ENCODE measurements at places on chromosomes 11 and 22. TPM values are rescaled to one million over a fixed set of nuclear protein-coding genes. Genes with fewer than 3 reads are reported as not detected.

DNA sequence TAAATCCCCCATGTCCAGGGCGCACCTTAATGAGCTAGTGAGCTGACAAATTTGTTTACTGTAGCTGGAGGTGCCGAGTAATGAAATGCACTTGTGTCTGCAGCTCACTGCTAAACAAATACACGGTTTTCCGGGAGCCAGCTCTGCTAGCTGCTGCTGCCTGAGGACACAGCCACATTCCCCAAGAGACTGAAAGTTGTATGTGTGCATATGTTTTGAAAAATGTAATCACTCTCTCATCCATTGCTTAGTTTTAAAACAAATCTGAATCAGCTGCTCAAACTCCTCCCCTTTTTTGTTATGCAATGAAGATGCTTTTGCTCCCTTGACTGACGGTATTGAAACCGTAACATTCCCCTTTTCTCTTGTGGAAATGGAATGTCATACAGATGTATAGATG, 62.4 kb upstream of the NNMT start:
- H3K4me3 ChIP-seq: no peak overlapping the region
- no peak for DNase-seq
- no peaks in the 10 kb centered on the region for H3K4me1 ChIP-seq
- H3K27me3 ChIP-seq: peaks cover 84% of the 10 kb centered on the region
- H3K36me3 ChIP-seq: no peaks in the 10 kb centered on the region

DNA sequence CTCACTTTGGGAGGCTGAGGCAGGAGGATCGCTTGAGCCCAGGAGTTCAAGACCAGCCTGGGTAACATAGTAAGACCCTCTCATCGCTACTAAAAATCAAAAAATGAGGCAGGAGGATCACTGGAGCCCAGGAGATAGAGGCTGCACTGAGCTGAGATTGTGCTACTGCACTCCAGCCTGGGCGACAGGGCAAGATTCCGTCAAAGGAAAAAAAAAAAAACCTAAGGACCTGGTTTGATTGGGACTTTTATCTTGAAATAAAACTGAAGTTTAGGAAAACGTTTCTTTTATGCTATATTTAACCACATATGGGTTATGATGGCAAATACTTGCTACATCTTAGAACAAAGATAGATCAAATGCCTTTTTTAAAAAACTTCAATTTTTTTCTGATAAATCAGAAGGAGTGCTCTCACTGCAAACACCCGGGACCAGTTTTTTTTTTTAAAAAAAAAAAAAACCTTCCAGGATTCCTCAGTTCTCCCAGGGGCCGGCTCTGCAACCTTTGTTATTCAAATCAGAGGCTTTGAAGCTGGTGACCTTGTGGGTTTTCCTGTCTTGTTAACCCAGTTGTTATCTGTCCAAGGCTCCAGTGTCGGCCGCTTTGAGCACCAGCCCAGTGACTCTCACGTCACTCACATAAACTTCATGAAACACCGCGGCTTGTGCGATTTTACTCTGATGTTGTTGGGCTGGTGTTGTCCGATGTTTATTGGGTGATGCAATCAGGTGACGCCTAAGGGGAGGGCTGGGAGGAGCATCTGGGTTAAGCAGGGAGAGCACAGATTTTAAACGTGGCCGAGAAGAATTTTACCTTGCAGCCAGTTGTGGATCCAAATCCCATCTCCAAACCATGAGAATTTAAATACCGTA, 24.7 kb upstream of the SLC22A12 start:
- peak overlapping the region; percentile 31 for H3K4me3 ChIP-seq
- peak; percentile 92 for DNase-seq
- H3K27ac ChIP-seq: peak overlapping the region; percentile 37
- no peaks in the 10 kb centered on the region for H3K27me3 ChIP-seq

DNA sequence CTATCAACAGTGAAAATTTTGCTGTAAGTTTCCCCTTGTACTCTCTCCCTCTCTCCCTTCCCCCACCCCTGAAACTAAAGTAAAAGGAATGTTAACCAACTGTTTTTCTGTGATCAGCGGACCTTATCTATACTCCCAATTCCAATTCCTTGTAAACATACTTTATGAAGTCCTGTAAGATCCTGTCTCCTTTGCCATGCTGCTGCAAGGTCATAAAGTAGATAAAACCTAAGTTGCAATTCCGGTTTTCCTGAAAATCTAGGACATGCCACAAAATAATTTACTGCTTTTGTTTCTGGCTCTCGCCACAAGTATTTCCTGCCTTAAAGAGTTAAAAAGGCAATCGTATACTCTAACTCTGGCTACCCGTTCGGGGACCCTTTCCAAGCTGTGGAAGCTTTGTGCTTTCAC, 1469.0 kb downstream of the LRRC4C start:
- H3K4me3 ChIP-seq: no peak overlapping the region
- no peak for DNase-seq
- no peaks in the 10 kb centered on the region for H3K4me1 ChIP-seq
- H3K27ac ChIP-seq: no peak overlapping the region

DNA sequence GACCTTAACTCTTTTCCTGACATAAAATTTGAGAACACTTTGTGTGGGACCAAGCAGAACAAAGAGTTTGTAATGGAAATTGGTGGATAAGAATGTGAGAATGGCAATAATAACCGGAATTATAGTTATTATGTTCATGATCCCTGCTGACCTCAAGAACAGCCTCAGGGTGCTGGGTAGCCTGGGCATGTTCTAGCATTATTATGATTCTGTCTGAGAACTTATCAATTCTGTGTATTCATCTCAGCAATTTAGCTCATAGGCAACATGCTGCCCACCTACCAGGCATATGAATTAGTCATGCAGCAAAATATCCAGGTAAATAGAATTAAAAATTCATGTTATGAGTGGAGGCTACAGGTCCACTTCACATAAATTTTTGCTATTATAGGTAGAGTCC, 61.9 kb downstream of the CTSC start:
- no peaks in the 10 kb centered on the region for H3K36me3 ChIP-seq
- H3K27me3 ChIP-seq: no peaks in the 10 kb centered on the region
- no peaks in the 10 kb centered on the region for H3K4me1 ChIP-seq
- DNase-seq: no peak

- H3K27me3 ChIP-seq: no peaks in the 10 kb centered on the region
- H3K4me1 ChIP-seq: no peaks in the 10 kb centered on the region
- H3K4me3 ChIP-seq: no peak overlapping the region
- no peak for DNase-seq
- no peaks in the 10 kb centered on the region for H3K36me3 ChIP-seq
Measured at GRCh38 chr11:46900091-46900746, 18.1 kb downstream of the LRP4 start.

The PDGFB gene
- total RNA-seq: 13.1 TPM

The SPDYC gene
- 1.2 TPM for total RNA-seq

The SEC14L6 gene
- not detected for total RNA-seq

The CDCA5 gene
- 72.1 TPM for total RNA-seq

The OR51E1 gene
- not detected for total RNA-seq

Data from HCT116 (cell line).